ENCODE measurements at places on chromosomes 7 and 10.

DNA sequence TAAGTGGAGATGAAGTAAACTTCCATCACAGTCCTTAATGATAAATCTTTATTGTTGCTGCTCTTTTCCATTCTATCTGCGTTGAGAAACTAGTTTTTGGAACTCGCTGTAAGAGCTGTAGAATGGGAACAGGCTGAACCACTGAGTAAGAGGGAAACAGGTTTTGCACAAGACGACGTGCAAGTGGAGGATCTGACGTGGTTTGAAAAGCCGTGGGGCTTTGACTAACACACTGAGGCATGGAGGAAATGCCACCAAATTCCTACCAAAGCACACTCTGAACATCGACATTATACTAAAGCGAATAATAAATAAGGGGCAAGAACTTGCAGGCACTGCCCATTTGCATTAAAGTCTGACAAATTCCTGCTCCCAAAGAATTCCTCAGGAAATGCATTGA, 160.6 kb downstream of the KLF6 start:
- no peak for DNase-seq

DNA sequence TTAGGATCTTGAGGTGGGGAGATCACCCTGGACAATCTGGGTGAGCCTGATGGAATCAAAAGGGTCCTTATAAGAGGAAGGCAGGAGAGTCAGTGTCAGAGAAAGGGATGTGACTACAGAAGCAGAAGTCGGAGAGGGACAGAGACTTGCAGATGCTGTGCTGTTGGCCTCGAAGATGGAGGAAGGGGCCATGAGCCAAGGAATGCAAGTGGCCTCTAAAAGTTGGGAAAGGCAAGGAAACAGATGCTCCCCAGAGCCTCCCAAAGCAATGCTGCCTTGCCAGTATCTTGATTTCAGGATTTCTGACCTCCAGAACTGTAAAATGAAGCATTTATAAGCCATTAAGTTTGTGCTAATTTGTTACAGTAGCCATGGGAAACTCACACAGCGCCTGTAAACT, 165.2 kb downstream of the FANK1 start:
- no peak for DNase-seq

GRCh38 chr10:56240471-56240870, 120.6 kb downstream of the ZWINT start:
- DNase-seq = no peak

DNA sequence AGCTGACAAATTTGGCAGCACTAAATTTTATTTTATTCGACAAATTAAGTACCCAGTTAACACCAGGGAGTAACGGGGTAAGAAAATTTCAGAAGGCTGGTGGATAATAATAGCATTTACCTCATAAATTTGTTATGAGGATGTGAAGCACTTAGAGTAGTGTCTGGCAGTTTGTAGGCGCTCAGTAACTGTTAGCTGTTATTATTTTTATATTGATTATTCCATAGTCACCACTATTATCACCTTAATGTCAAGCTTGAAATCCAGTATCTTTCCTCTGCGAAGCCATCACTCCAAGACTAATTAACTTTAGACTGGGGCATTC, 563 bp upstream of the COA1 start:
- no peak for DNase-seq

GRCh38 chr10:19788902-19789301, 27.3 kb upstream of the PLXDC2 start:
- no peak for DNase-seq

DNA sequence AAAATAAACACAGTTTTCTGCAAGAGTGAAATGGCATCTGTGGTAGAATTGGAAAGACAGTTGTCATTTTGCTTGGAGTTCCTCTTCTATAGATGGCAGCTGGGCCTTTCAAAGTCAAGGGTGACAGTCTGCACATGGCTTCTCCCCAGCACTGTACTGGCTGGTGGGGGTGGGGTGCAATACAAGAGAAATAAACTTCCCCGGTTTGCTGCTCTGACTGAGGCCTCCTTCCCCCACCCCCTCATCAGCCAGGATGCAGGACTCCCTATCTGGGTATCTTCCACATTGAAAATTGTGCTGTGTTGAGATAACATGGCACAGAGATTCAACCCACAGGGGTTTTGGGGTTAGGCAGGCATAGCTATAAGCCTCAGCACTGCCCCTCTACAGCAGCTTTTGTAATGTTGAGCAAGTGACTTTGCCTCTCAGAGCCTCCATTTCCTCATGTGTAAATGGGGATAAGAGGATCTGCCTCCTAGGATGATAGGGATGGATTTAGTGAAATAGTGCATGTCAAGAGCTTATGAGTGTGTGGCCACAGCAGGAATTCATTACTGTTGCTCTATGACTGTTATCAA, 85.8 kb upstream of the WDR11 start:
- DNase-seq = no peak

- DNase-seq = no peak
These were observed 70.5 kb downstream of the AHR start for GRCh38 chr7:17368856-17369524.

DNA sequence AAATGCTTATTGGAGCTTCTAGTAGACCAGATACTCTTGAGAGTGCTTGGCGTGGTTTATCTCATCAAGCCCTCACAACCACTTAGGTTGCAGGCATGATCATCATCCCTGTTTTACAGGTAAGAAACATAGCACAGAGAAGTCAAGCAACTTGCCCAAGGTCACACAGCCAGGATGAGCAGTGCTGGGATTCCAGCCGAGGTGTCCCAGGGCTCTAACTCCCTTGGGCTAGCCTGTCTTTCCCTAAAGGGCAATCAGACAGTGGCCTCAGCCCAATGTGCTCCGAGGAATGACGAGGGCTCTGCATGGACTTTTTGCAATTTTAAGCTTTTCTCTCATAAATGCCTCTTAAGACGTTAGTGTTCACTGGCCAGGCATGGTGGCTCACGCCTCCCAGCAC, 39.9 kb upstream of the SPDYE3 start:
- DNase-seq = no peak

DNA sequence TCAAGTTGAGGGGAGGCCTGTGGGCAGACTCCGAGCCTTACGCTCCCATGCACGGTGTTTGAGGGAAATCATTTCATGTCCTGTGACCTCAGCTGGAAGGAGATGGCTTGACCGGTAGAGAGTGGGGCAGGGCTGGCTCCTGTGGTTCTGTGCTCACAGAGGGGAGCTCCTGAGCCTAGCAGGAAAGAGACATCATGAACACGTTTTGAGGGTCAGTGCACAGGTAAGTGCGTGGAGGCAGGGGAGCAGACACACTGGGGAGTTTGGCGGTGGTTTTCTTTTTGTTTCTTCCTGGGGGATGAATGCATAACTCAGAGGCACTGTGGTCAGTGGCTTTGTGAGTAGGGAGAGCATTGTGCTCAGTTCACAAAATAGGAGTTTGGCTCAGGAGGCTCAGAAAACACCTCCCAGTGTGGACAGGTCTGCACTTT, 22.5 kb downstream of the ADCY1 start:
- DNase-seq = no peak

DNA sequence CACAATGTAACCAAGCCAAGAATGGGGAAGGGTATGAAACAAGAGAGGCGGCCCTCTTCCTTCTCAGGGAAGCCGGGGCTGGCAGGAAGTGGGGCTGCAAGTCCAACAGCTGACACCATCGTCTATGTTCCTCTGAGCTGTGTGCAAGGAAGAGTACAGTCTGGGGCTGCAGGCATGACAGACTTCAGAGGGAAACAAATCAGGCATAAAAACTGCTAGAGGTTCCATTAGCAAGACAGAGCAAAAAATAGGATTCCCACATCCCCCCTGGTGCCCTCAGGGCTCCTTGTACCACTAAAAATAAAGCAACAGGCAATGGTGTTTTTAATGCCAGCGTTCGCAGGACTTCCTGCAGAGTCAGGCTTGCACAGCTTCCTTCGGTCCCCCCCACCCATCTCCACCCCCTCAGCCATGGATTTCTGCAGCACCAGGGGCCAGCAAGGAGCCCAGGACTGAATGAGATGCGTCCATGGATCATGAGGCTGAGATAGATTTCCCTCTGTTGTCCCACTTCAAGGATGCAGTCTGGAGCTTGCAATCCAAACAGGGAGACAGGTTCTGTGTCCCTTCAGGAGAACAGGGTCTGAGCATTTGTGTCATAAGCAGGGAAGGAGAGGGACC, 34.6 kb downstream of the KCNMA1 start:
- no peak for DNase-seq

DNA sequence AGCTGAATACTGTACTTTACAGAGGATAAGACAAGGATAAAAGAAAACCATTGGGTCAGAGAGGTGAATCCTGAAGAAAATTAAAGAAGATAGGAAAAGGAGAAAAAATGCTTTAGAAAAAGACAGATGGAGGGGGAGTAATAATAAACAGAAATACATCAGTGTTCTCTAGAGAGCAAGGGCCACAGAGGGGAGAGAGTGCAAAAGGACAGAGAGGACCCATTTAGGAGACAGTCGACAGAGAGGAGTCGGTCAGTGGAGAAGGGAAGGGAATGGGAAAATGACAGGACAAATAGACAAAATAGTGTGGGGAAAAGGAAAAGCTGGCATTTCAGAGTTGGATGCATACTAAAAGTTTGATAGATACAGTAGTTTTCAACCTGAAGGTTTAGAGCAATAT, 287.0 kb downstream of the DOCK4 start:
- DNase-seq = no peak

DNA sequence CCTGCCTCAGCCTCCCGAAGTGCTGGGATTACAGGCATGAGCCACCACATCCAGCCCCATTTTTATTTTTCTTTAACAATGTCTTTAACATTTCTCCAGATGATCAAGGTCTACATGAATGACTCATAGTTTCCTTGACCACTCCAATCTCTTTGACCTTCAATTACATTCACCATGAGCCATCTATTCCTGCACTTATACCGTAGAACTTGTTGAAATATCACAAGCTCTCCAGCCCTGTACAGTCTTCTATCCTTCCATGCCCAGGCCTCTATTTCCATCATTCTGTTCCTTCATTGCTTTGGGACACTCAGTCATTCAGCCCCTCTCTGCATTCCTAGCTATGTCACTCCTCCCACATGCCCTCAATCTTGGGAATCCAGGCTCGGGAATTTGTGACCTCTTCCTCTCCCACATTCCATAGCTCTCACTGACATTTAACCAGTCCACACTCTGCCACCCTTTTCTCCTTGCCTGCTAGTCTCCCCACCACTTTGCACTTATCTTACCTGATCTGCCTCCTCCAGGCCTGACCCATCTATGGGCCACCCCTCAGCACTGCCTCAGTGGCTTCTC, 151.8 kb upstream of the STK17A start:
- no peak for DNase-seq

DNA sequence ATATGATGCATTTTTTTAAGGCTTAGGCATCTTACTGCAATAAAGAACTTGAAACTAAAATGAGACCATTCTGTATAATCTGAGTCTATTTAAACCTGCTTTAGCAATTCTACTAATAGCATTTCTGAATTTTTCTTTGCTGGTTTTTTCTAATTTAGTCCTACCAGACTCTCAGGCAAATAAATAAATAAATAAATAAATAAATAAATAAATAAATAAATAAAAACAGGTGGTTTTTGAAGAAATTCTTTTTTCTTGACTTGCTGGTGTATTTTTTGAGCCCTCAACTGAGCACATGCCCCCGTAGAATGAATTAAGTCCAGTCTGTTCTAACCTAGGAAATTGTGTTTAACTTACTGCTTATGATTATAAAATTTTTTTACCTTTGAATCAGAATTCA, 134.7 kb upstream of the FOXP2 start:
- DNase-seq = no peak

DNA sequence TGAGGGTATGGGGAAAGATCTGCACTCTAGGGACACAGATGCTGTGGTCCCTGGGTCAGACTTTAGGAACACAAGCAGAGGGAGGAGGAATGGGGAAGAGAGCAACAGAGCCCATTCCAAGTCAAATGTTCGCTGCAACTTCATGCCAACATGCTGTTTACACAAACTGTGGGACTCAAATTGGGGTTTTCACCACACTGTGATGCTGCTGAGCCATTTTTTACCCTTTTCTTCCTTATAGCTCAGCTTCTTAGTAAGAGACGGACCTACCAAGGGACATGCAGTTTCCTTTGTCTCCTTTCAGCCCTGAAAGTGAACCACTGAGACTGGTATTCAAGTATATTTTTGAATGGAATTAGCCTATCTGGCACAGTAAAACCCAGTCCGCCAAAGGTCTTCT, 64.3 kb upstream of the AGK start:
- DNase-seq = no peak

DNA sequence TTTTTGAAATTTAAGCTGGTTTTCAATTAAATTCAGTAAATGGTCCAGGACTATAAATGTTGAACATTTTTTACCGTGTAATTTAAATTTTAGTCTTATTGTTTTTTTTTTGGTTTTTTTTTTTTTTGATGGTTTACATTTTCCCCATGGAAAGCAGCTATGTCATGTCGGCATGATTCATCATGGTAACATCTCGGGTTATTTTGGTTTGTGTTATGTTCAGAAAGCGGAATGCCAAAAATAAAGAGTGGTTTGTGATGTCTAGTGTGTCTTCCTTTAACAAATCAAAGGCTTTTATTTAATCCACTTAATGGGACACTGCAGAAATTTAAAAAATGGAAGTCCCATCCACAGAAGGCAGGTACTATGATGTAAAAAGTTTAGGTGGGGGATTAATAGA, 58.5 kb downstream of the TRUB1 start:
- no peak for DNase-seq

DNA sequence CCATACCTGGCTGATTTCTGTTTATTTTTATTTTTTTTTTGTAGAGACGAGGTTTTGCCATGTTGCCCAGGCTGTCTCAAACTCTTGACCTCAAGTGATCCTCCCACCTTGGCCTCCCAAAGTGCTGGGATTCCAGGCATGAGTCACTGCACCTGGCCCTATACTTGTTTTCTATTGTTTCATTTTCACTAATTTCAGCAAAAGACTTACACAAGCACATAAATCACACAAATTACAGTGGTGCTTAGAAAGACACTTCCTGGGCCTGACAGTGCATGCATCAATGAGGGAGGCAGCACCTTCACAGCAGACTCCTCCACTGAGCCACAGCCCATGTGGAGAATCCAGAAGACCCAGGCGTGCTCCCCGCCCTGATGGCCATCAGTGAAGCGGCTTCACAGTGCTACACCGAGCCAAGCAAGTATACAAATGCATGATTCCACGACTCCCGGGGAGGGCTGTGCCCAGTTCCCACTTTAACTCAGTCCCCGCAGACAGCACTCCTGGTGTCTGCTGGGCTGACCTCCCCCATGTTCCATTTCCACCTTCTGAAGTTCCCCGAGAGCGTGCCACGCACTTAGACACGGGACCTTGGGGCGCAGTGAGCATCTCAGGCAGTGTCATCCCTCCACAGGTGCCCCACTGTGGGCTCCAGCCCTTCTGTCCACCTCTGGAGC, 20.6 kb downstream of the PITRM1 start:
- DNase-seq = no peak

Data from NCI-H1105 (cell line).